ENCODE measurements at places on chromosomes 5 and 9.

DNA sequence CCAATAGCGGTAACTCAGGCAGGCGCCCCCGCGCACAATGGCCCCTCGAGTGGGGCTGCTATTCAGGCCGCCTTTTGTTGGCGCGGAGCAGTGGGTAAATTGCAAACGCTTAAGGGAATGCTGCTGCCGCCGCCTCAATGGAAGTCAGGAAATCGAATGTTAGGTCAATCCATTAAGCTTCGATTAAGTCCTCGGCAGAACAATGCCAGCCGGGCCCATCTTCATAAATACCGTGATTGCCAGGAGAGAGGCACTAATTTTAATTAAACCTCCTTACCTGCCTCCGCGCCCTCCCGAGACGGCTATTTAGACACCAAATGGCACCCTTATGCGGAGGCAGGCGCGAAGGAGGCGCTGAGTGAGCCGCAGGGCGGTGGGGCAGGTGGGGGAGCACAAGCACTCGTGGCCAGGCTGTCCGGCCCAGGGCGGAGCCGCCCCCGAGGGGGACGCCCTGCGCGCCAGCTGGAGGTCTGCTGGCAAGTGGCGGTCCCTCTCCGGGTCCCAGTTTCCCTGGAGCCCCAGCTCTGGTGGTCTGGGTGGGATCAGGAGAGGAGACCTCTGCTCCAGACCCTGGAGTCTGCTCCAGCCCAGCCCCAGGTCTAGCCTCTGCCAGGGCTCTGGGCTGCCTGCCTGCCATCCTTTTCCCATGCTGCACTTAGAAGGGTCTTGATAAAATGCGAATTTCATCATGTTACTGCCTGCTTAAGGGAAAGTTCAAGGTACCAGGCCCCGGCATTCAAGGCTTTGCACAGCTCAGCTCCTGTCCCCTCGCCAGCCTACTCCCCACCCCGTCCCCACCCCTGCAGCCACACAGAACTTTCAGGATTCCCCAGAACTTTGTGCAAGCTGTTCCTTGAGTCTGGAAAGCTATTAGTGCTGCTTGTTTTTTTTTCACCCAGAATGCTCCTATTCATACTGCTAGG lies 19.7 kb downstream of the NR5A1 start:
- no peak for DNase-seq

DNA sequence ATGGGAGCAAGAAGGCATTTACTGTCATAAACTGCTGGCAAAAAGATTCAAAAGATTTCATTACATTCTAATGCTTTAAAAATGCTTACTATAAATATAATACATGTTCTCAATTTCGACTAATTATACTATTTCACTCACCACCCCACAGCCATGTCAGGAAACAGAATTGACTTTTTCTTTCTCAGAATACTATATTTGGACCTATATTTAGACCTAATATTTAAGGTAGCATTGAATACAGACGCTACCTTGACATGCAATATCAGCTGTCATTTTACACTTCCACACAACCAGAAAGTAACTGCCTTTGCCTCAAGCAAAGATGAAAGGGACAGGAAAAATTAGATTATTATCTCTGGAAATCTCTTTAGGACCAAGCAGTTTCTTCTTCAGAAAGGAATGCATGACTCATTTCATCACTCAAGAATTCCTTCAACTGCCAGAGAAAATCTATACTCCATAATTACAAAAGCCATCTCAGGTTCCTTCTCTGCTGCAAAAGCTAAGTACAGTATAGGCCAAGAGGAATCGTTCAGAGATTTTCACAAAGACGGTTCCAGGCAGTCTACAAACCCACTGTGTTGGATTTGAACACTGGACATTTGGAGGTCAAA lies 11.8 kb upstream of the UBE2QL1 start:
- no peak for DNase-seq

DNA sequence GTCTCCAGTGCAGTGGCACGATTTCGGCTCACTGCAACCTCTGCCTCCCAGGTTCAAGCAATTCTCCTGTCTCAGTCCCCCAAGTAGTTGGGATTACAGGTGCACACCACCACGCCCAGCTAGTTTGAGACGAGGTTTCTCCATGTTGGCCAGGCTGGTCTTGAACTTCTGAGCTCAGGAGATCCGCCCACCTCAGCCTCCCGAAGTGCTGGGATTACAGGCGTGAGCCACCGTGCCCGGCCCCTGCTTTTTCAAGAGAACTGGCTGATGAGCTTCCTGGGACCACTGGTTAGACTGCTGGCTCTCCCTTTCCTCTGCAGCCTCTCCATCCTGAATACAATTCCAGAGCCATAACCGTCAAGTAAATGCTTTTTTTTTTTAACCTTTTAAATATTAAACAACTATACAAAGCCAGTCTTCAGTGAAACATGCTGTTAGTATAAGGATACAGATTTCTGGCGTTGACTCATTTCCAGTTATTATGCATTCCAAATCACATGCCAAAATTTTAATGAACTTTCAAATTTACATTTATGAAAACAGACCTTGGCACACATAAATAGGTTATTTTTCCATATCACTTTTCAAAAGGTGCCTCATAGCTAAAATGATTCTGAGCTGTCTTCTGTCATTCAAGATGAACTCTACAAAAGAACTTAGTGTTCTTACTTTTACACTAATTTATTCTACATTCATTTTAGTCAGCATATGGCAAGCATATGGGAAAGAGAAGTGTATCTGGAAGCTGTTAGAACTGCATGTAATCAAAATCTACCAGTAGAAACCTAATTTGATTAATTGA lies 116.0 kb downstream of the MLLT3 start:
- DNase-seq: no peak

GRCh38 chr5:14650052-14650451 lies 14.5 kb upstream of the OTULIN start:
- DNase-seq: no peak

DNA sequence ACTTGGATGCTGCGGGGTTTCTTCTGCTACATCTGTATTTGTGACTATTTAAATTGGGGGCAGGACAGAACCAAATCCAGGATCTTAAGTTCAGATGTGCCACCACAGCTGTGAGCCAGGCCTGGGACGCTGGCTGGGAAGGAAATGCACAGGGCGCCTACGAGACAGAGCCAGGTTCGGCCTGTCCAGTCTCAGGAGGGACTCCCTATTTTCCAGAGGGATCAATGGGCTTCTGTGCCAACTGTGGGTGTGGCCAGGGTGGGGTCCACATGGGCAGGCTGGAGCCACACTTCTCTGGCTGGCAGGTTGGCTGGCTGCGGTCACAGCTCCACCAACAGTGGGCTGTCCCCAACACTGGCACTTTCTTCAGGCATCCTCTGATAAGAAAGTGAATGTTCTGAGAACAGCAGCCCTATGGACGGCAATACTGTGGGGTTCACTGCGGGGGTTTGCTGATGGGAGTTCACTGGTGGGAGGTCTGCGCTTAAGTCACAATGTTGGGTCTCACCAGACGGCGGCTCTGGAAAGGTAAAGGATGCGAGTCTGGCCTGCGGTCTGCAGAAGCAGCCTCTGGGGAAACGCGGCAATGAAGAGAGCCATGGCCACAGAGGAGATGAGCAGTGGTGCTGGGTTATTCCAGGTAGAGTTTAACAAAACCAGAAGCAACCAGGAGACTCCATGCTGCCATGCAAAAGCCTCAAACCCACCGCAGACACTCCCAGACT lies 78.1 kb downstream of the DAP start:
- no peak for DNase-seq

GRCh38 chr5:120479066-120479465 lies 15.0 kb downstream of the PRR16 start:
- no peak for DNase-seq

DNA sequence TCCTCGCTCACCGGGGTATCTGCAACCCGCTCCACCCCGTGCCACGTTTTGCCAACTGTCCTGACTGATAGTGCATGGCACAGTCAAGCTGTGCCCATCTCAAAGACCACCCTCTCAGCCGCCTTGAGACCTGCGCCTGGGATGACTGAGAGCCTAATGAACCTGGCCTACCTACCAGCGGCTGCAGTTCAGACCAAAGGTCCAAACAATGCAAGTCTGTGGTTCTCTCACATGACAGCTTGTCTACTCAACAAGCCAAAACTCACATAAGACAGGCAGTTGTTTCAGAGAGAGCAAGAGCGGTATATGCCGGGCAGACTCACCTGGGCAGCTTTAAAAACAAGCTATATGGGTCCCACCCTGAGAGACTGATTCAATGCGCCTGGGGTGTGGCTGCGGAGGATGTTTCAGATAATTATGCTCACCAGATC lies 70.5 kb downstream of the EPB41L4B start:
- DNase-seq: no peak

DNA sequence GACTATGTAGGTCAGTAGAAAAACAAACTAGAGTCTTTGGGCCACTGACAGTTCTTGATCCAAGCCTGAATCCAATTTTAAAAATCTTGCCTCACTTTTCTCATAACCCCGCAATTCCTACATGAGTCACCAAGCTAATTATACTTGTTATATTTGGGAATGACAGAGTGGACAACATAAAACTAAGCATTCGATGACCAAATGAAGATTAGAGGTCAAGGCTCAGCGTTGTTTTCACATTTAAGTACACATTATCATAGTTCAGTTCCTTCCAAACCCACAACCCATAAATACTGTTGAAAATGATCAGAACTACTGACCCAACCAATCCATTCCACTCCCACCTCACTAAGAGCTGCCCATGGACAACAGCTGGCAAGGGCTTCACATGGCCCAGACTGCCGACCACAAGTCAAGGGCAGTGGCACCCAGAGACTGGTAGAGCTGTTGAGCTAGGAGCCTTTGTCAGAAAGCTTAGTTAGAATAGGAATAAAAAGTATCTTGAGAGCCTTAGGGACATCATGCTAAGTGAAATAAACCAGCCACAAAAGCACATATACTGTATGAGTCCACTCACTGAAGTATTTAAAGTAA lies 64.2 kb downstream of the MYO10 start:
- DNase-seq: no peak

DNA sequence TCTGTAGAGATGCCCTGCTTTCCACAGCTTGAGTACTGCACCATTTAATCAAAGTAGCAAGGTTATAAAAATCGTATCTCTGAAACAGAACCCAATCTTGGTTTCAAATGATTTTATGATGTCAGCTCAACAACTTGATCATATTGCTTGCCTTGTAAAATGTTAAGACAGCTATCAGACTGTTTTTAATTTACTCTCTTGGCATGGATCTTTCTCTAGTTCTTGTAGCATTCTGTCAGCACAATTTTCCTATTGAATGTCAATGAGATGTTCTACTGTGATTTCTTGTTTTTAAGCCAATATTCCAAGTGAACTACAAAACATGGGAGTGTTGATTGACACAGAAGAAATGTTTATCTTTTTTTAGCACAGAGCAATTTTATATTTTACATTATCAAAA lies 313.4 kb downstream of the CDH12 start:
- no peak for DNase-seq

DNA sequence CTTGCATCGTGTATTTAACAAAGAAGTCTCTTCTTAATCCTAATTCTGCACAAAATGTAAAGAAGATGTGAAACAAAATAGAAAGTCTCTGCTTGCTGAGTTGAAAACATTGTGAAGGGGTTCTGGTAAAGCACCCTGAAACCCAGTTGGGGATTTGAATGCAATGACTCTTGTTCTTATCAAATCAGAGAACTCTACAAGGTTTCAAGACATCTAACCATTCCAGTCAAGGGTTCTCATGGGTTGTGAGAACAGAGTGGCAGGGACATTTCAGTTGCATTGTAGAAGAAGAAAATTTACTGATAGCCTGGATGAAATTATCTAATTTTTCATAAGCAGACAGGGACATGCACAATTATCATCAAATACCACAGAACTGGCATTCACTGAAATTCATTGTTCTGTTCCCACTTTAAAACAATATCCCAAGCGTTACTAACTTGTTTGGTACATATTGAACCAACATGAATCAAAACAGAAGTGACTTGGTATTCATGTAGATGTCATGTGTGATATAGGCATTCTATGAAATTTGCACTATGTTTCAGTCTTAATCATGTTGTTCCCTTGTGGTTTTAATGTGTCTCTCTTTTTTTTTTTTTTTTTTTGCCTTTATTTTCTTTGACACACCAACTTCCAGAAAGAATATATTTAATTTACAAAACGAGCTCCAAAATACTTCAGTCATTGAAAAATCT lies 563.3 kb downstream of the IRX1 start:
- no peak for DNase-seq

- DNase-seq: no peak
Measured at GRCh38 chr9:120432600-120432999, 147.4 kb downstream of the CDK5RAP2 start.

GRCh38 chr5:60101573-60101972 lies 208.0 kb upstream of the PDE4D start:
- DNase-seq: no peak

DNA sequence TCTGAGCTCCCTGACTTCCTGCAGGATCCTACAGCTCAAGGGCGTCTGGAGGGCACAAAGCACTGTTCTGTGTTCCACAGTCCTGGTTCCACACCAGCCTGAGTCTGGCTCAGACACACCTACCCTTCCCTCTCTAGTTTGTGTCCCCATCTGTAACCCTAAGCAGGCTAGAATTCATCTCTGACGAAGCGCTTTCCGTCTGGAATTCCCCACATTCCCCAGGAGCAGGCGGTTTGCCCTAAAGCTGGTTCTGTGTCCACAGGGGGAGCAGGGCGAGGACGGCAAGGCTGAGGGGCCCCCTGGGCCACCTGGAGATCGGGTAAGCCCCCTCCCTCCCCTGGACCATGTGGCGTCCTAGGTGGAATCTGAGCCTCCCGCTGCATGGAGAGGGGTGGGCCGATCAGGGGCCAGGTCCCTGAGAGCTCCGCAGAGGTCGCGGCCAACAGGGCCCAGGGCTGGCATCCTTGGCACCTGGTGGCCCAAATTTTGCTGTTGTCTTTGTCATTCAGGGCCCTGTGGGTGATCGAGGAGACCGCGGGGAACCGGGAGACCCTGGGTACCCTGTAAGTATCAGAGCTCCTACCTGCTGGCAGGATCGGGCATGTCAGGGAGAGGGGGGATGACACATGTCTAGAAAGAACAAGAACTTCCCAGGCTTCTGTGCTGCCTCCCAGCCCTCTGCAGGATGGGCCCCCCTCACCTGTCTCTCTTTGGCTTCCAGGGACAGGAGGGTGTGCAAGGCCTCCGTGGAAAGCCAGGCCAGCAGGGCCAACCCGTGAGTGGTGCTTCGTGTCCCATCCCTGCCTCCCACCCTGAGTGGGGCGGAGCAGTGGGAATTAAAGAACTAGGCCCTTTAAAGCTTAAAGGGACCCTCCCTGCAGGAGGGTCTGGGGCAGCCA lies 34.5 kb upstream of the ORM1 start:
- DNase-seq: no peak

DNA sequence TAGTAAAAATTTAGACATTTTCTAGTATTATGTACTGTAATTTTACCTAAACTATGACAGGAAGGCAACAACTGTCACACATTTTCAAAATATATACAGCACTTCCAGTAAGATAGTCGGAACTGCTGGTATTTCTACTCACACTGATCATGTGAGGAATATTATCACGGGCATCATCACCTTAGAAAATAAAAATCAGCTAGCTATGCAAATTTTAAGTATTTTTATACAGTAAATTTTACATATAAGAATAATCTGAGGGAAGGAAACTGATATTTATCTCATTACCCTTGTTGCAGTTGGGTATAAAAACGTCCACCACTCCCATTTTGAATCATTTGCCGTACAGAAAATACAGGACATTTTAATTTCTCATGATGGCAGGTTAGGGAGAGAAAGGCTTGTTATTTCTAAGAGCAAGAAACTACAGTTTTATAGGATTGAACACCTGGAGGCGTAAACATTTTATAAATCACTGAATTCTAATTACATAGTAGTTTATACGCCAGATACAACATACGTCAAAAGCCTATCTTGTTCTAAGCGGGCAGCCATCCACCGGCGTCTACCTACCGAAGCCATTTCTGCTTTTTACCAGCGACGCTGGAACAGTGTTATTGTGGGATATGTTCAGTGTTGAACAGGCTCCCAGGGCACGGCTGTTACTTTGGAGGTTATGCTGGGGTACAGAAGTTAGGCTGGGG lies 729 bp upstream of the TNPO1 start:
- DNase-seq: no peak

All from NCI-H1092 (cell line).